ENCODE measurements at places on chromosomes 3 and 15.

DNA sequence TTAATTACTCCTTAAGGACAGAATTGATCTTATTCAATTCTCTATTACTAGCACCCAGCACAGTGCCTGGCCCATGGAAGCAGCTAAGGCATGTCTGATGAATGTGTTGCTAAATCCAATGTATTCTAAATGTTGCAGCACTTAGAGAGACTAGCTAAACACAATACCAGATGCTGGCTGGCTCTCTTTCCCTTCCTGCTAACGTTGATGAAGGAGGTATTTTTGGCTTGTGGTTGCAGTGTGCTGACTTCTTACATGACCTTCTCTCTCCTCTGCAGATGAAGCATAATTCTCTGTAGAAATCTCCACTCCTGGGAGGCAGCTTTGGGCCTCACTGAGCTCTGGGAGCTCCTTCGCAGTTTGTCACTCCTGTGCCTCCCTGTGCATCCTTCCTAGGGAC, 183.6 kb downstream of the PEX5L start:
- no peak for DNase-seq

DNA sequence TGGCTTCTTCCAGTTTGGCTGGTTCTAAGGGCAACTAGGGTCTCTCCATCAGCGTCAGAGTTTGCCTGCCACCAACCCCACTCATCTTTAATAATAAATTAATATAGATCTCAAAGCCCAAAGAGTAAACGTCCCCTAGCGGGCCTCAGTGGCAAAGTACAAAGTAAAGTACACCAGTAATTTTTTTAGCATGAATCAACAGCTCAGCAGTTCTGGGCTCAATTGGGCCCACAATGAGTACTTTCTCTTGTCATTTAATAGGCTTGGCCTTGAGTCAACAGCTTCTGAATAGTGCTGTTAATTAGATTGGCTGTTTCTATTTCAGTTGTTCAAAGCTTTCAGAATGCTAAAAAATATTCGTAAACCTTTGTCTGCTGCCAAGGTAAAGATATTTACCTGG, 89.0 kb upstream of the PFN2 start:
- DNase-seq = no peak

DNA sequence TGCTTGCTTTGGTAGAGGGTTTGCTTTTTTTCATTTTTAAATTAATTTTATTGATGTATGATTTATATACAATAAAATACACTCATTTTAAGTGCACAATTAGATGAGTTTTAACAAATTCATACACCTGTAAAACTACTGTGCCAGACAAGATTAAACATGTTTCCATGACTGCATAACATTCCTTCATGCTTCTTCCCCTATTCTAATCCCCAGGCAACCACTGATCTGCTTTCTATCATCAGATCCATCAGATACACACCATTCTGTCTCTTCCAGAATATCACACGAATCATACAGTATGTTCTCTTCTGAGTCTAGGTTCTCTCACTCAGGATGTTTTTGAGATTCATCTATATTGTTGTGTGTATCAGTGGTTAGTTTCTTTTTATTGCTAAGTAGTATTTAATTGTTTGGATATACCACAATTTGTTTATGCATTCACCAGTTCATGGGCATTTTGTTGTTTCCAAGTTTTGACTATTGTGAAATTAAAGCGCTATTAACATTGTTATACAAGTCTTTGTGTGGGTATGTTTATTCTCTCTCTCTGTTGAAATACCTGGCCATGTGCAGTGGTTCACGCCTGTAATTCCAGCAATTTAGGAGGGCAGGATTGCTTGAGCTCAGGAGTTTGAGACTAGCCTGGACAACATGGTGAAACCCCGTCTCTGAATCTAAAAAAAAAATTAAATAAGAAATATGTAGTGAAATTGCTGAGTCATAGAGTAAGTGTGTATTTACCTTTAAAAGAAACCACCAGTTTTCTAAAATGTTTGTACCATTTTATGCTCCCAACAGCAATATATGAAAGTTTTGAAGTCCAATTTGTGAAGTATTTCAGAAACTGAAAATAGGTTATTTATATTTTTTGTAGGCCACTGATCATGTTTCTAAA, 7.0 kb upstream of the TFG start:
- DNase-seq = no peak

DNA sequence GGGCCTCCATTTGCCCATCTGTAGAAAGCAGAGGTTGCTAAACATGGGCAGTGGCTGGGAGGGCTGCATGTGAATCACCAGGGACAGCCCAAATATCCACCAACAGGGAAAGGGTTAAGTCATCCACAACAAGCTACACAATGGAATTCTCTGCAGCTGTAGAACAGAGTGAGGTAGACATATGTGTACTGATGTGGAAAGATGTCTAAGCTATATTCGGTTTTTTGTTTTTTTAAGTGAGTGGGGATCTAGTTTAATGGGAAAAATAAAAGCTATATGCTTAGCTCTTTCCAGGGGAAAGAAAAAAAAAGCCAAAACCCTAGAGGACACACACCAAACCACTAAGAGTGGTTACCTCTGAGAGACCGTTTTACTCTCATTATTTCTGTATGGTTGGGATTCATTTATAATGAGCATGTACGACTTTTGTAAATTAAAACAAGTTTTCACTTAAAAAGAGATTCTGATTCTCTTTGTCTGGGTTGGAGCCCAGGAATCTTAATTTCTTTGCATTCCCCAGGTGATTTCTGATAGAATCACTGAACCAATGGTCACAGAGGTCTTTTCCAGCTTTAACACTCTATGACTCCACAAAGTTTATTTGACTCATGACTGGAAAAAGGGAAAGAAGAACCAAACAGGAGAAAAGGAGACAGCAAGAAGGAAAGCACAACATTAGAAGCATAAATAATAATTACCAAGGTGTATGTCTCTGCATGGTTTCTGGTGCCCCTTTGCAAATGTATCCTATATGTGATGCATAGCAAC, 19.1 kb downstream of the CRABP1 start:
- DNase-seq = no peak

GRCh38 chr3:116285781-116286421, 159.4 kb downstream of the LSAMP start:
- DNase-seq = no peak

DNA sequence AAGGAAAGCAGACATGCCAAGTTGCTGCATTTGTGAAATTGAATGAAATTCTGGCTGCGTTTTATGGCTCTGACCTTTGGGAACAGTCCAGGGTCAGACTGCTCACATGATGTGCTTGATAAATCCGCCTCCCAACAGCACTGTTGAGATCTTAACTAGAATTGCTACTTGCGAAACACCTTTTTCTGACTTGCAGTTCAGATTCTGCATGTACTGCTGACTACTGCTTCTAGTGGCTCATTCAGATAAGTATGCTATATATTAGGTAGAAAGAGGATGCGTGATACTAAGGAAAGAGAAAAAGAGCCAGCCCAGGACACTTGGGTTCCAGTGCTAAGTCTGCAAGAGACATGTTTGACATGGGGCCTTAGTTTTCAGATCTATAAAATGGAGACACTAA, 129.4 kb downstream of the LPP start:
- DNase-seq = no peak

GRCh38 chr3:87674397-87675161, 384.2 kb downstream of the CGGBP1 start:
- DNase-seq = no peak

- DNase-seq = peak; percentile 1
Measured at GRCh38 chr3:7876741-7877297, 624.8 kb upstream of the LMCD1 start.

- no peak for DNase-seq
Measured at GRCh38 chr3:55690726-55691125, 203.6 kb upstream of the WNT5A start.

DNA sequence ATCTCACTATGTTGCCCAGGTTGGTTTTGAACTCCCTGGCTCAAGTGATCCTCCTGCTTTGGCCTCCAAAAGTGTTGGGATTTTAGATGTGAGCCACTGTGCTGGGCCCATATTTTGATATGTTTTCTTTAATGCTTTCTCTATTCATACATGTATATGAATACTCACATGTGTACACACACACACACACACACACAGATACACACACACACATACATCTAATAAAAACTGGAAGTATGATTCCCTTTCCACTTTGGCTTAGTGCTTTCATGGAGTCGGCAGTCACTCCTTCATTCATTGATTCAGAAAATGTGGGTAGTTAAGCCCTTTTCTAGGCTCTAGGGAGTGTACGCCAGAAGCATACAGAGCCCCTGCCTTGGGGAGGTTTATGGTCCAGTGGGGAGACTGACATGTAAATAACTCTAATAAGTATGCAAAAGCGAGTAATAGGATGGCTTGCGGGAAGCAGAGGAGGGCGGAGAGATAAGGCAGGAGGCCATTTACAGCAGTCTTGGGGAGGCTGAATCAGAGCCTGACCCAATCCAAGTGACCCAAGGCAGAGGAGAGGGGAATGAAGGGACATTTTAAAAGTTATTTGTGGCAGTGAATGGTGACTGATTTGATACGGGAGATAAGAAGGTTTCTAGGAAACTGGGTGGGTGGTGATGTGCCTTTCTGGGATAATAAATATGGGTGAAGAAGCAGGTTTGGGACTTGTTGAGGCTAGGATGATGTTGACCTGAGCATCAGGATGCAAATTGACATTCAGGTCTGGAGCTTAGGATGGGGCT, 32.5 kb upstream of the TATDN2 start:
- no peak for DNase-seq

DNA sequence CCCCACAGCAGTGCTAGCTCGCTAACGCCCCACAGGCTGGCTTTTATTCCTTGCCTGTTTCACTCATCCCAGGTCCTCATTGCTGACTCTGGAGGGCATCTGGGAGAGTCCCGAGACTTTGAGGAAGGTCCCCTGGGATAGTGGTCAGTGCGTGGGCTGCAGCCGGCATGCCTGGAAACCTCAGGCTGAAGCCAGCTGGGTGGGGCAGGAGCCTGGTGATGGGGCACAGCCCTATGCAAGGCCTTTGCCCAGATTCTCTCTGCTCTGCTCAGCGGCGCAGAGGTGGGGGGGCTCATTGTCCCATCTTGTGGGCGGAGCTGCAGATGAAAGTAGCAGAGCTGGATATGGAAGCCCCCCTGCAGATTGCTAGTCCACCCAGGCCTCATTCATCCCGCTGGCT, 55.7 kb upstream of the SMAD6 start:
- no peak for DNase-seq

- peak; percentile 91 for DNase-seq
Measured at GRCh38 chr3:49539659-49540560, 14.4 kb upstream of the BSN start.

GRCh38 chr3:33791477-33792166, 6.8 kb upstream of the PDCD6IP start:
- DNase-seq = no peak

DNA sequence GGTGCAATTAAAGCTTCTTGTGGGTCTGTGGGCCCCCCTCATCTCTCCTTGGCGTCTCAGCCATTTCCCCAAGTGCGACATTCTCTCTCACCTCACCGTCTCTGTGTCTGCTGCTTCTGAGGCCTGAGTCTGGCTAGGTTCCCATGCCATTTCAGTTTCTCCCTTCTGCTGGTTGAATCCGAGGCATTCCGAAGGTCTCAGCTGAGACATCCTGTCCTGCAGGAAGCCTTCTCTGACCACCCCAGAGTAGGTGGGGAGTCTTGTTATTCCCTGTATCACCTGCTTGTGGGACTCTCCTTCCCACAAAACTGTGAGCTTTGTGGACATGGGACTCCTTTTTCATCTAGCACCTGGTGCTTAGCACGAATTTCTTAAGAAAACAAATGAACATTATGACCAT, 78.3 kb downstream of the ASB7 start:
- no peak for DNase-seq

DNA sequence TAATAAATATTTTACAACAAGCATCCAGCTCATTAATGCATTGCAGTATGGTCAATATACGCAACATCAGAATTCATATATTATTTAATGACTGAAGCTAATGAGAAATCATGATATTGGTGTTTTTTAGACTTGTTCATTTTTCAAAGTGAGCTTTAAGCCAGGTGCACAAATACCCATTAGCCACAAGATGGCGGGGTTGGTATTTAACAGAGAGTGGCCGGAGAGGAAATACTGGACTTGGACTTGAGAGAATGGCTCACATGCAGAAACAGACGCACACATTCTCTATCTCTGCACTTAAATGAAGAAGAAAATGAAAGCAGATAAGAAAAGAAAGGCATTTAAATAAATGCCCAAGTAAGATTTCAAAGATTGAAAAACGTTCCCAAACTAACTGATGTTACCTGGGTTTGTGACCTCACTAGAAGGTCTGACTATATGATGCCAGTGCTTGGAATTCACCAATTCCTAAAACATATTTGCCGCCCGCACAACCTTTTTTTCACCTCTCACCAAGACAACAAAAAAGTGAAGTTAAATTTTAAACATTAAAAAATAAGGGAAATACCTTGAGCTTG, 21.2 kb upstream of the CRBN start:
- DNase-seq = no peak

DNA sequence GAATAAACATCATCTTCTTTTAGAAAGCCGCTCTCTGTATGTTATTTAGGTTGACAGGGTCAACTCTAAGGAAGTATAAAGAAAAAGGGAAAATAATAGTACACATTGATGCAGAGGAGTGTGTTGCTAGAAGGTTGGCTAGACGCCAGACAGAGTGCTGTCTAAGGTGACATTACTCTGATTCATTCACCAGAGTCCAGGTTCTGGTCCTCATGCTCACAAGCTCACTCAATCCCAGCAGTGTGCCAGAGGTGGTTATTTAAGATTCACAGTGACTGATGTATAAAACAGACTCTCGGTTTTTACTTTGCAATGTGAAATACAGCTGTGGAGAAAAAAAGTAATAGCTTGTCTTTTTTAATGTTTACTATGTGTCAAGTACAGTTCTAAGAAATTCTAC, 1.7 kb downstream of the CFAP44 start:
- DNase-seq = no peak

DNA sequence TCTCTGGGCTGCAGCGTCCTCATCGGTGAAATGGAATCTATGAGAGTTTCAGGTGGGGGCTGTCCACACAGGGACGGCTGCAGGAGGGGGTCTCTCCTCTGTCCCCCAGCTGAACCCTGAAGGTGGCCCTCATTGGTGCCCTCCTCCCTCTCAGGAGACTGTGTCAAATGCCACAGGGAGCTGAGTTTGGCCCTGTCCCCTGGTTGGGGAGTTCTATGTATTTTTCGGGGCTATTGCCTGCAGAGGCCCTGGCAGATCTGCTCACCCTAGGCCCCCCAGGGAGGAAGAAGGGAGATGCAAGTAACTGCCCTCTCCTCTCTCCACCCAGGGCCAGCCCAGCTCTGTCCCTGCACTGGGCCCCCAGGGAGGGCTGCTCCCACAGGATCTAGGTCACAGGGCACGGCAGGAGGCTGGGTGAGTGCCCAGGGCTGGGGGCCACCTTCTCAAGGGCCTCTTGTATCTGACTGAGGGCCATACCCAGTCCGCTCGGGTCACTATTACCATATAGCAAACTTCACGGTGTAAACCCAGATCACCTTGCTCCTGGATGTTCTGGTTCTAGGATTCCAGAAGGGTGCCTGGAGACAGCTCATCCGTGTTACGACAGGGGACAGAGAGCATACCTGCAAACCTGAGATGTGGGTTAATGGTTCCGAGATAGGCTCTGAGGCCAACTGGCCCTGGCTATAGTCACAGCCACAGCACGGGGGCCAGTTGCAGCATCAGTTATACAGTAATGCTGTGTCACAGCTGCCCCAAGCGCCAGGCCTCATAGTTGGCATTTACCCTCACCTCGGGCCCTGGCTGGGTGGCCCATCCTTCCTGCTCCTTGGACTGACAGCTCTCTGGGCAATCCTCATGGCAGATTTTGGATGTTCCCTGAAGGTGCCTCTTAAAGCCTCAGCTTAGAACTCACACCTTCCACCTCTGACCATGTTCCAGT, 102.4 kb upstream of the PRR23E start:
- no peak for DNase-seq

GRCh38 chr15:61299075-61299763, 70.1 kb upstream of the RORA start:
- DNase-seq = no peak

- DNase-seq = no peak
Measured at GRCh38 chr3:95738045-95738444, 1076.3 kb upstream of the EPHA6 start.
